ENCODE measurements at places on chromosomes 11 and 22.

GRCh38 chr22:19223110-19223509, 44.6 kb upstream of the SLC25A1 start:
- DNase-seq, result no peak

DNA sequence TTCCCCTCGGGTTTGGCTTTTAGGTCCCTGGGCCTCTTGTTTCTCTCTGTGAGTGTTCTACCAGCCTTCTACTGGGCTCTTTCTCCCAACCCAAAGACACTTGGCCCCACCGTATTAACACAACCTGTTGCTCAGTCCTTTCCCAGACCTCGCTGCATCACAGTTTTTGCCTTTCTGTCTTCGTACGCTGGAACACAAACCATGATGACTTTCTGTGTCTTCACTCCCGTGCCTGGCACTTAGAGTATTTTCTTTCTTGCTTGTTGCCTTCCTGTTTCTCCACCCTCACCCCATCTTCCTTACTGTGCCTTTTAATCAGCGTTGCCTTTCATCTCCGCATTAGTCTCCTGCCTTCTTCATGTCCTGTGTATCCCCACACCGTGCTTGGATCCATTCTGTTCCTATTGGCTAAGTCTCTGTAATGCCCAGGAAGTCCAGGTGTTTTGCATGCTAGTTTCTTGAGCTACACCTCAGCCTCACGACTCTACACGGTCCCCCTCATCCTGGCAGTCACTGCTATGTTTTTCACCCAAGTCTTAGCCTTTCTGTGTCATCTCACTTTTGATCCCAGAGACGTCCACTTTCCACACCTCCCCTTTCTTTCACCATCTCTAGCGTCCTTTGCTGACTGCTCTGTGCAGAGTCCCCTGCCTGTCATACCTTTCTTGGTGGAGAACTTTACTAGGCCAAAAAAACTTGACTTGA, 1.6 kb downstream of the MARK2 start:
- DNase-seq, result no peak

DNA sequence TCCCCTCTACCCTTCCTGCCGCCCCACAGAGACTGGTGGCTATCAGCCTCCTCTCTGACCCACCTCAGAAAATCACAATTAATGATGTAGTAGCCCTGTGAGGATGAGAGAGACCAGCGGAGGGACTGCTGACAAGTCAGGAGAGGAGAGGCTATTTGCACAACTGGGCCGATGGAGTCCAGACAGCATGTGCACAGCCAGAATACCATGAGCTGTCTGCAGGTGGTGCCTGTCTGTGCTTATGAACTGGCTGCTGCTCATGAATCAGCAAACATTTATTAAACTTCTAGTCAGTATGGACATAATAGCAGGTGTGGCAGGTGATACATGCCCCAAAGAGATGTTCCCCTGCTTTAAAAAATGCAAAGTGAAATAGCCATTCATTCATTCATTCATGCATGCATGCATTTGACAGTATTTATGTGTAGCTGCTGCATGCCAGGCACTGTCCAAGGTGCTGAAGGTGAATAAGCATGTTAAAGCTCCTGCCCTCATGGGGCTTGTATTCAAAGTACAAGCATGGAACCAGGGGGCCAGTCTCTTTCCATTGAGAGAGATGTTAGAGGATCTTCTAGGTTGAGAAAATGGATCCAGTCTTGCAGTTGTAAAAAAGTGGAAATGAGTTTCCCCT, 141.3 kb downstream of the GRIK4 start:
- no peak for DNase-seq

- no peak for DNase-seq
Observed at GRCh38 chr11:118635237-118635591, 27.8 kb downstream of the PHLDB1 start.

DNA sequence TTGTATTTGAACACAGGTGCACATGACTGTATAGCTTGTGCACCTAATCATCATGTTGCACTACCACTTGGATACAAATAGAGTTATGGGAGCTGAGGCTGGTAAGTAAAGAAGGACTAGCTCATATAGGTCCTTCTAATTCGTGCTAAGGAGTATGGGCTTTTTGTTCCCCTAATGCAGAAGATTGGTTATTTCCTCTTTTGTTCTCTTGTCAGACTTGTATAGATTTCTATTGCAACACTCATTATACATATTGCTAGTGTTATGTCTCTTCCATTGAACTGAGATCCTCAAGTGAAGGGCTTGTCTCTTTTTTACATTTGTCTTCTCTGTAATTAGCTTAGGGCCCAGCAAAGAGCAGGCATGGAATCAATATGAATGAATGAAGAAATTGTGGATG, 54.1 kb upstream of the ARHGAP20 start:
- no peak for DNase-seq

DNA sequence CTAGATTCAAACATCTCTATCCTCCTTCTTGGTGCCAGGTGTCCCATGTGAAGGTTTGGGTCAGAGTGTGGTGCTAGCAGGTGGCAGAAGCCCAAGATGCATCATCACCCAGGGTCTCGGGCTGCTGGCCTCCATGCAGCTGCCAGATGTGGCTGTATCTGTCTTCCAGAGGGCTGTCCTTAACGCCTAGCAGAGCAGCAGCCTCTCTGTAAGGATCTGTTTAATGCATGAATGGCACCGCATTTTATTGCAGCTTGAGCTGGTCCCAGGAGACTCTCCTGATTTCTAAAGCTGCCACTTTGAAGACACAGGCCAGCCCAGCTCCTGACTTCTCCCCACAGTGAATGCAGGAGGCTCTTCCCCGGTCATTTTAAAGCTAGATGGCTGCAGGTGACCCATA, 26.3 kb downstream of the SLC1A2 start:
- no peak for DNase-seq

GRCh38 chr11:2885017-2885677, 428 bp downstream of the CDKN1C start:
- no peak for DNase-seq

- DNase-seq, result no peak
Observed at GRCh38 chr11:116651737-116652237, 121.0 kb downstream of the BUD13 start.

DNA sequence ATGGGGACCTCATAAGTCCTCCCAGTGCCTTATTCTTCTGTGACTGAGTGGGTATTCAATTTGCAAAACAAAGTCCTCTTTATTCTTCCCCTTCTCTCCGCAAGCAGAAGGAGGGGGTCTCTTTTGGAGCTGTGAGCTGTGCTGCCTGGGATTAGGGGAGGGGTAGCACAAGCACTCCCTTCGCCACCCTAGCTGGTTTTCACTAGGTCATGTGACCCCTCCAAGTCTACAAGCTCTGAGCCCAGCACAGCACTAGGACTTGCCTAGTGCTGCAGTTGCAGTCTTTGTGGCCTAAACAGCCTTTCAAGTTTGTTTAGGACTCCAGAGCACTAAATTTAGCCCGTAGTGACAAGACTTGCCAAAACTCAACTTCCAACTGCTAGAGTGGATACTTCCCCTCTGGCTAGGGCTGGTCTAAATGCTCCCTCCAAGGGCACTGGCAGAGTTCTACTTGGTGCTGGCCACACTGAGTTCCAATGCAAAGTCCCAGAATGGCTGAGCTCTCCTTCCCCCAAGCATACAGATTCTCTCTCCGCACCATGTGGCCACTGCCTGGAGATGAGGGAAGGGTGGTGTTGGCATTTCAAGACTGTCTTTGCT, 25.4 kb downstream of the TAF1D start:
- no peak for DNase-seq

DNA sequence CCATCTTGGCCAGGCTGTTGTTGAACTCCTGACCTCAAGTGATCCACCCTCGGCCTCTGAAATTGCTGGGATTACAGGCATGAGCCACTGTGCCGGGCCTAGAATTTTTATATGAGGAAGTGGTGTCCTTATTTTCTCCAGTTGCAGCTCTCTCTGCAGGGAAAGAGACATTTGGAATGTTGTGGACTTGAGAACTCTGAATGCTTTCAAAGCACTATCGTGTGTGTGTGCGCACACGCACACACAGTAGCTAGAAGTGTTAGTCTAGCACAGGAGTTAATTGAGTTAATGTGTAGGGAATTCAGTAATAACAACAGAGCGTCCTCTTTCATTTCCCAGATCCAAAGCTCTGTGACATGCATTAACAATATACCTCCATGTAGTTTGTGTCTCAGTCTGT, 164.0 kb upstream of the RASSF10 start:
- no peak for DNase-seq

DNA sequence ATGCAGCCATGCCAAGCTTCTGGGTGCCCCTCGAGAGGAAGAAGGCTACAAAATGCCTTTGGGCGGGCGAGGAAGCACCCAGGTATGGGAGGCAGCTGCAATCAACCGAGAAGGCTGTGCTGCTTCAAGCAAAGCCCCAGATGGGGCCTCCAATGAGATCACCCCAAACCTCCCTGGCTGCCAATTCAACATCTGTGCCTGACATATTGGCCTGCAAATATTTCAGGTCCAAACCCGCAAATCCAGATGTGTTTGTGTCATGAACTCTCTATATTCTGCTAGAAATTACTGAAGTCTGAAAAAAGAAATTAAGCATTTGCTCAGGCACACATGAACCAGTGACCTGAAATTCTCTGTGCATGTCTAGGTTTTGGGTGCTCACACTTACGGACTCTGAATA, 78.8 kb upstream of the RCN1 start:
- no peak for DNase-seq

GRCh38 chr22:32018056-32018455, 25.0 kb upstream of the SLC5A1 start:
- no peak for DNase-seq

DNA sequence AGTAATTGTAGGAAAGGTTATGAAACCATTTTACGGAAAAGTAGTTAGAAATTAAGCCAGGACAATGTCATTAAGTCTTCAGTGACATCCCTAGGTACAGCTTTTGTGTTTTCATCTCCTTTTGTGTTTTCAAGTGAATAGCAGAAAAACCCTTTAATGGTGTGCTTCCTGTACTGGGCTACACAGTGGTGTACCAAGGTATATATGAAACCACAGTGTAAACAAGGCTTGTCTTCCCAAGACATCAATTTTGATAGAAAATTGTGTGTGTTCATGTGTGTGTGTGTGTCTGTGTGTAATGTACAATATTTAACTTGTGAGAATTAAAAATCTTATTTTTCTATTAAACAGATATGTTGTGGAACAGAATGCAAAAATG, 8.9 kb downstream of the MRPL17 start:
- DNase-seq, result no peak

- DNase-seq, result no peak
Observed at GRCh38 chr11:84780689-84781293, 846.4 kb downstream of the DLG2 start.

DNA sequence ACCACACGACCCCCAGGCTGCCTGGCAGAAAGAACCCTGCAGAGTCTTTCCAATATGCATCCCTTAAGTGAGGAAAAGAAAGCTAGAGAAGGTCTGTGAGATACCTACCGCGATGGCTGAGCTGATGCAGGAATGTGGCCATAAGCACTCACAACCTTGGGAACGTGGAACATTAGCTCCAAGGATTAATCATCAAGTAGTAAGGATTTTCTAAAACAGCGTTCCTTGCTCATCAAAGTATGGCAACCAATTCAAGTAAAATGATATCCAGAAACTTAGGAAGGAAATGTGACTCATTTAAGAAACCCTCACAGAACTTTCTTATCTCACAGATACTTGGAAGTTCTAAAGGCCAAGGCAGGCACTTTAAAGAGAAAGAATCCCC, 12.8 kb downstream of the PACSIN2 start:
- no peak for DNase-seq

- DNase-seq, result no peak
Observed at GRCh38 chr22:25940479-25940878, 198.5 kb downstream of the MYO18B start.

GRCh38 chr11:134015556-134015955, 53.3 kb upstream of the JAM3 start:
- no peak for DNase-seq

DNA sequence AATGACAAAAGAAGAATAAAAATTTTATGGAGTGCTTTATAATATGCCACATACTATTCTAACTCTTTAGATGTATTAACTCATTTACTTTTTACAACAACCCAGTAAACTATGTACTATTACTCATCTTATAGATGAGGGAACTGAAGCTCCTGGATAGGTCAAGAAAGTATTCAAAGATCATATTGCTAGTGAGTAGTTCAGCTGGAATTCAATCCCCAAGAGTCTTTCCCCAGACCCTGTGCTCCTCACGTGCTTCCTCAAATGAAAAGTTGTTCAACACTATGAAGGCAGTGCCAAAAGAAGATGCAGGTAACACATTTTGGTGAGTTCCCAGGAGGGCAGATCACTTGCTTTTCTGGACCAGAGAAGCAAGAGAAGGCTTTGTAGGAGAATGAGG, 46.8 kb downstream of the BTG4 start:
- DNase-seq, result no peak

GRCh38 chr22:26417406-26417805, 11.7 kb upstream of the ASPHD2 start:
- DNase-seq, result no peak

DNA sequence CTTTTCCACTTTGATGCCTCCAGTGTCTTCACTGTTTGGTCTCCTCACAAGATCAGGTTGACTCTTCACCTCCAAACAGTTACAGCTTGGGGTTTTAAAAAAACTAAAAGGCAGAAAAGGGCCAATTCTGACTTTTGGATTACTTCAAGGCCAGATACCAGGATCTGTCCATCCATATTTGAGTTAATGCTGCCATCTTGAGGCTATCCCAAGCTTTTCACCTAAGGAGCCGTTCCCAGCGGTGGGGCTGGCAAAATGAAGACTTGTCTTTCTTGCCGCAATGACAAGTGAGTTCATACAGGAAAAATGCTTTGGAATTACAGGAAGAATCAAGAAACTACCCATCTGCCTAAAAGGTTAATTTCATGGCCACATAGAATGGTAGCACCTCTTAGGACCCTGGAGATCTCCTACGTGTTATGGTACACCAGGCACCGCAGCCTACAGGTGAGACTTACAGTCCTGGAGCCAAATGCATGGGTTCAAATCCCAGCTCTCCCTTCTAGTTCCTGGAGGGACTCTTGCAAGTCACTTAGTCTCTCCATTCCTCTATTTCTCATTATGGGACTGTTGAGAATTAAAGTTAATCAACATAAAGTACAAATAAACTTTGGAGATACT, 6.0 kb upstream of the OR5B21 start:
- DNase-seq, result no peak

GRCh38 chr11:17508306-17508705, 31.7 kb upstream of the ABCC8 start:
- no peak for DNase-seq

DNA sequence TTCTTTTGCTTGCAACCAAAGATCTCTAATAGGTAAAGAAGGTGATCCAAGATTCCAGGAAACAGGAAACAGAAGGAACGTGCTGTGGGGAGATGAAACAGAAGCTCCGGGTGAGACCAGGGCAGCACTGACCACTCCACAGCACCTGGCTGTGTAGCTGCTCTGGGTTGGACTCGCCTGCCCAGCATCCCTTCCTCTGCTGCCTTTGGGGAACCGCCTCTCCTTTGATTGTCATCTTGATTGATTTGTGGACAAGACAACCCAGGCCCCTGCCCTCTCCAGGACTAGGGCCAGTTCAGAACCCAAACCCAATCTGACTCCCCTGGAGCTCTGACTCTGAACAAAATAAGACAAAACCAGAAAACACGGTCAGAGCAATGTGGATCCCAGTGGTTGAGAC, 14.7 kb upstream of the APOBEC3A start:
- DNase-seq, result no peak

Measured in activated T-helper 1 cell treated with Interleukin-2 at 50 U/mL for 16 hours (primary cell).